ENCODE measurements at places on chromosomes 3 and 15.

- DNase-seq: no peak
Measured at GRCh38 chr3:71148455-71149060, 435.0 kb downstream of the FOXP1 start.

- DNase-seq: no peak
Measured at GRCh38 chr3:123076496-123077418, 9.9 kb downstream of the PDIA5 start.

DNA sequence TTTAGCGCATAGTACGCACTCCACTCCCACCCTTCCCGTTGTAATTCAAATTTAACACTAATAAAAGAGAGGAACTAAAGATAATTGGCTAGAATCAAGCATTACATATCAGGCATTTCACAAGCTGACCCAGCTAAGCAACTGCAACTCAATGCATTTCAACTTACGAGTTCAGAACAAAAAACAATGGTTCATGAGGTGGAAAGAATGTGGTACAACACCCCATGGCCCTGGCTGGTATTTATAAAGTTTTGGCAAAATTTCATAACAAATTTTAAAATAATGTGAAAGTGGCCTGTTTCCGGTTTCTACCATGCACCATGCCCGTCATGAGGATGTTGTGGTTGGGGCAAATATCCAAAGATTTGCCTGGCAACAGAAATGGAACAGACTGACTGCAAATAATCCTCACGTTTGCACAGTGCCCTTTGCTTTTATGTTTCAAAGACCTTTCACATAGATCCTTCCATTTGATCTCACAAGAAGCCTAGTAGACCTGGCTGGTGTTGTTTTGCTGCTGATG lies 455.3 kb upstream of the NR2F2 start:
- DNase-seq: peak; percentile 74

- DNase-seq: no peak
Measured at GRCh38 chr15:46461416-46461815, 826.6 kb downstream of the SQOR start.

DNA sequence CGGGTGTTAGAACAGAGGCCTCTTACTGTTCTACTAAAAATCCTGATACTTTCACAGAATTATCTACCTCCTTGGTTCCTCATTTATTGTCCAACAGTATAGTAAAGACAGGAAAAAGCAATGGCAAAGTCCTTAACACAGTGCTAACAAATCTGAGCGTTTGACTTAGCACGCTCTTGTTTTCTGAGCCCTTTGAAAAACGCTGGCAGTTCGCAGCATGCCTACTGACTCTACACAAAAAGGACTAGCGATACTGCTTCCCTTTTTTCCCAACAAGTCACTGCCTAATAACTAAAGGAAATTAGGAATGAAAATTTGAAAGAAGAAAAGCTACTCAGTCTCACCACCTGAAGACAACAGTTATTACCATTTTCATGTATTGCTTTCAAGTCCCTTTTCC lies 34.8 kb upstream of the CEMIP start:
- DNase-seq: no peak

GRCh38 chr15:97482521-97482920 lies 478.0 kb upstream of the ARRDC4 start:
- DNase-seq: no peak

DNA sequence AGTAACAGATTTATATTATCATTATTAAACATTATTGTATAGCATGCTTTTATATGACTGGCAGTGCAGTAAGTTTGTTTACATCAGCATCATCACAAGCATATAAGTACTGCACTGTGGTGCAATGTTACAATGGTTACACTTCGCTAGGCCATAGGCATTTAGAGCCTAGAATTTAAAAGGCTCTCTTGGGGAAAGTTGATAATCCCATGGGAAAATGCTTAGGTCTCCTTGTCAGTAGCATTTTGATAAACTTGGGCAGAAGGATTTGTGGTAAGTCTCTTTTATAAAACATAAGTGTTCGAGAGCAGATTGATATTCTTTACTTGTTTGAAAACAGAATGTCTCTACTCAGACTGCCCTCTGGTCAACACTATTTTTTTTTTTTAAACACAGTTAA lies 7.5 kb downstream of the DTWD1 start:
- no peak for DNase-seq

- DNase-seq: no peak
Measured at GRCh38 chr3:129005526-129006303, 4.6 kb downstream of the EFCC1 start.

GRCh38 chr3:188232656-188233055 lies 78.7 kb downstream of the LPP start:
- DNase-seq: no peak

DNA sequence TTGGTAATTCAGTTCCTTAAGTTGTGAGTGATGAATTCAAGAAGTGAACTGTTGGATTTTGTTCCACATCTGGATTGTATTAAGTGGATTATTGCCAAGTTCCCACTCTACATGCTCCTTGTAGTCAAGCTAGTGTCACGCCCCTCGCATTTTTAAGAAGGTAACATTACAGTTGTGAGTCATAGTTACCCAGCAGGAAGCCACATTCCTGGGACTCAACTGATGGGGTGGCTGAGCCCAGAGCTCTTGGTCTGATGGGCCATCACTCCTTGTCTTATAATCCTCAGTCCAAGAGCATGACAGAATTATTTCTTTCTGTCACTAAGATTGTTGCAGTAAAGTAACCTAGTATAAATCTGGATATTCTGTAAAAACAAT lies 102.7 kb downstream of the PTPRG start:
- peak; percentile 98 for DNase-seq

DNA sequence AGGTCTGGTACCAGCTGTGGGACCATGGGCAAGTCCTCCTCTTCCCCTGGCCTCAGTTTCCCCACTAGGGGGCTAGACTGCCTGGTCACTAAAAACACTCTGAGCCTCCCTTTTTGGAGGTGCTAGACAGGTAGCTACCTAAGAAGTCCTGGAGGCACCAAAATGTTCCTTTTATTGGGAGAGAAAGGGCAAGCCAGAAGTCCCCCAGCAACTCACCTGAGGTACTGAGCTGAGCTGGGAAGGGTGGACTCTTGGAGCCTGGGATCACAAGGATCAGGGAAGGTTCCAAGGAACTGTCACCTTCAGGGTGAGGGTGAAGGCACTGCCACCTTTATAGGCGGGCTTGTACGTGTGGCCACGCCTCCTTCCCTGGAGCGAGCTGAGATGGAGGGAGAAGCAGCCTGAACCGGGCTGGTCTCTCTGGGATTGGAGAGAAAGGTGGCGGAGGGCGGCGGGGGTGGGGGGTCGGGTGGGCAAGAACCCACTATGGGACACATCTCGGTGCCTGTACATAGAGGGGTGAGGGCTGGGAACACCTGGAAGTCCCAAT lies at the start of gene CYP1A1:
TSS of gene CYP1A1 (minus strand) at position 304 of the 550 bp plus-strand sequence. CDS start 2,431 bp downstream, outside the sequence.
- no peak for DNase-seq

- no peak for DNase-seq
Measured at GRCh38 chr3:107954845-107955244, 136.0 kb downstream of the CD47 start.

GRCh38 chr3:135618123-135618522 lies 347.4 kb upstream of the PPP2R3A start:
- no peak for DNase-seq

DNA sequence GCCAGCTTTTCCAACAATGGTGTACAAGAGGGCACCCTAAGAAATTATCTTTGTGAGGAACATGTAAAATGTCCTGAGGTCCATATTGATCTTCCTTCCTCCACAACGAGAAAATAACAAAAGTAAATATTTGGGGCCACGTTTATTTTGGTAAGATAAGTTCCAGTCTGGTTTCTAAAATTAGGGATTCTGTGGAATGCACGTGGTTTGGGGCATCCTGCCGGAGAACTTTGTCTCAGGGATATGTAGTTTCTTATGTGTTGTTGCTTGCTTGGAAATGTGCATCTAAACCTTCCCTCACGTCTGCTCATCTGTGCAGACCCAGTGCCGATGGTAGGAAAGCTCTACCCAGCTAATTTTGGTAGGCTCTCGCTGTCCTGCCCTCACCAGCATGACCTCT lies 62.8 kb downstream of the CTDSPL start:
- no peak for DNase-seq

- DNase-seq: no peak
Measured at GRCh38 chr3:23837691-23838090, 31.9 kb downstream of the UBE2E1 start.

GRCh38 chr3:188157971-188158370 lies 4.0 kb downstream of the LPP start:
- no peak for DNase-seq

- DNase-seq: peak; percentile 43
Measured at GRCh38 chr3:189587664-189588040, 43.5 kb upstream of the TP63 start.

GRCh38 chr3:5272387-5272786 lies 84.9 kb downstream of the EDEM1 start:
- no peak for DNase-seq

DNA sequence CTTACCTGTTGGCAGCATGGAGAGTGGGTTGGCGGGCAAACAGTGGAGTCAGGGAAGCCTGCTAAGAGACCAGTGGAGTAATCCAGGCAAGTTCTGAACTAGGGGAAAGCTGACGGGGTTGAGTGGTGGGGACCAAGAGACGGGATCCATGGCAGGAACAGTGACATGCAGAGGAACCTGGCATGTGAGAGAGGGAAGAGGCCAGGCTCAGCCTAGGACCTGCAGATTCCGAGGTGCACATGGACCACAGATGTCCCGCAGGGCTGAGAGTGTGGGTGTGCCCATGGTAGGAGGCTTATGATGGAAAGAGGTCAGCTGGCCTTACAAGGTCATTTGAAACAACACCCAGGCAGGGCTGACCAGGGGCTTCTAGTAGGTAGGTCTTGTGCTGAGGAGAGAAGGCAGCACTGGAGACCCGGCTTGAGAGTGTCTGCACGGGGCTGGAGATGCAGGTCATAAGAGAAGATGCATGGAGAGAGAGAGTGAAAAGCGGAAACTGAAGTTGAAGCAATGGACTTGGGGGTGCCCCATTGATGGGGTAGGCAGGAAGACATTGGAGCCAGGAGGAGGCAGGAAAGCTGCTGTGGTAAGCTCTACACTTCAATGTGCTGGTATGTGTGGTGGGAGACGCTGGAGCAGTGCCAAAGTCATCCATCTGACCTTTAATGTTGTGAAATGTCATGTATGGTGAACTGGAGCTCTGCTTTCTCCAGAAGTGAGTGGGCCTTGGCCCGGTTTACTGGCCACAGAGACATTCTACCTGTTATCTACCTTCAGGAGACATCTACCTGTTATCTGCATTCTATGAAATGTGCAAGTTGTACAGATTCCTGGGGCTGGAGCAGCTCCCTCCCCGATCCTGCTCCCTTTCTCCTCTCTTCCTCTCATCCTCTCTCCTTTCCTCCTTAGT lies 4.6 kb downstream of the SPSB4 start:
- no peak for DNase-seq

DNA sequence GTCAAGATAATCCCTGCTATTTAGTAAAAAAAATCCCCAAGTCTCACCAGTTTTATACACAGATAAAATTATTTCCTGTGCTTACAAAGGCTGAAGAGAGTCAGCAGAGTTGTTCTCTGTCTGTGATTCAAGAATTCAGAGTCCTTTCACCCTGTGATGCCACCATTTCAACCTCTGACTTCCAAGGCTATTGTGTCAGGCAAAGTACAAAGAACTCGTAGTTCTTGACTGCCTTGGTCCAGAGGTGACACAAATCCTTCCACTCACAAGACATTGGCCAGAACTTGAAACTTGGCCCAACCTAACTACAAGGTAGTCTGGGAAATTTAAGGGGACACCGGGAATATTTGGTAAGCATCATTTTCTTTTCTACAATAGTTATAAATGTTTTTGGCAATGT lies 34.9 kb upstream of the CMC1 start:
- no peak for DNase-seq

GRCh38 chr3:73601011-73601410 lies 23.7 kb downstream of the PDZRN3 start:
- peak; percentile 56 for DNase-seq

- peak; percentile 28 for DNase-seq
Measured at GRCh38 chr3:117399311-117400078, 689.9 kb downstream of the TUSC7 start.

- peak; percentile 44 for DNase-seq
Measured at GRCh38 chr3:109023656-109024254, 70.1 kb upstream of the GUCA1C start.

GRCh38 chr15:75606711-75607699 lies 18.5 kb downstream of the SNUPN start:
- DNase-seq: peak; percentile 29
